ENCODE measurements at places on chromosomes 2 and 18. TPM values are rescaled to one million over a fixed set of nuclear protein-coding genes. Genes with fewer than 3 reads are reported as not detected.

The SLC5A7 gene
- total RNA-seq = not detected

The LYG2 gene
- total RNA-seq = not detected

The EGR4 gene
- total RNA-seq = not detected

The MOGAT1 gene
- total RNA-seq = not detected

The RNF138 gene
- 21.7 TPM for total RNA-seq

The KLHL29 gene
- total RNA-seq = 2.9 TPM

The RTP5 gene
- total RNA-seq = not detected

The KATNAL2 gene
- 0.96 TPM for total RNA-seq

The EMX1 gene
- under 0.01 TPM for total RNA-seq

The RPS27A gene
- total RNA-seq = 849 TPM

The MYCN gene
- not detected for total RNA-seq

The ZNF385B gene
- total RNA-seq = not detected

The GKN1 gene
- total RNA-seq = not detected

The CDH2 gene
- total RNA-seq = 166 TPM

The FBXO41 gene
- total RNA-seq = 0.38 TPM

The CD302 gene
- 5.4 TPM for total RNA-seq

The IDH1 gene
- total RNA-seq = 107 TPM

The KCNG2 gene
- total RNA-seq = 0.19 TPM

The MROH2A gene
- total RNA-seq = not detected

The SERPINB3 gene
- not detected for total RNA-seq

The SLC25A52 gene
- not detected for total RNA-seq

The XIRP2 gene
- total RNA-seq = under 0.01 TPM

The C1D gene
- 33.3 TPM for total RNA-seq

The DLGAP1 gene
- 1.7 TPM for total RNA-seq

The NEB gene
- total RNA-seq = under 0.01 TPM

The TDRD15 gene
- not detected for total RNA-seq

The L3MBTL4 gene
- total RNA-seq = under 0.01 TPM

All from regular cardiac myocyte (primary cell).